ENCODE measurements at places on chromosomes 16 and 17.

DNA sequence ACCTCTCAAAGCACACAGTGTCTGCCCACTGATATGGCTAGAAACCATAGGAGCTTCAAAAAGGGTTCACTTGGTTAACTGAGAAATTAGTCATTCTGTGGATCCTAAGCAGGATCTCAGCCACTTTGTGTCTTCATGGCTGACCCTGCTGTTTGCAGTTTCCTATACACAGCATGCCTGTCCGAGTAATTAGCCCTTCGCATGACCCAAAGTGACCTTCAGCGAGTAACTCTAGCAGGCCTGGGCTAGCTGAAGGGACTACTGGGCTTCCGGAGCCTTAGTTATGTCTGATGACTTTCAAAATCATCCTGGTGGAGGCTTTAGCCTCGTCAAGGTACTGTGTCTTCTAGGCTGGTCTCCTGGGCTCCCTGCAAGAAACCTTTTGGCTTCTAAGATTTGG is 28.9 kb upstream of the FBXW10B start:
- DNase-seq, result no peak

DNA sequence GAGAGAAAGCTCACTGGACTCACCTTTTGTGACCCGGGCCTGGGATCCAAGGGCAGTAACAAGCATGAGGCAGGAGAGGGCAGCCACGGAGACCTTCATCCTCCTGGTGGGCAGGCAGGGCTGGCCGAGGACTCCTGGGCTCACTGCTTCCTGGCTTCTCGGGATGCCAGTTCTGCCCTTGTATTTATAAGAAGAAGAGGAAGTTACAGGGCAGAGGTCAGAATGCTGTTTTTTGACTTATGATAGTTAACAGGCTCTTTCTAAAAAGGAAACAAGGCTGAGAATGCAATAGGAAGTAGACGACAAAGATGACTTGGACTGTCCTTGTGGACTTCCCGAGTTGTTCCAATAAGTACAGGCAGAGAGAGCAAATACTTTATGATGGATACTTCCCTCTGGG is at the start of gene CCL23:
Gene CCL23 (minus strand): TSS at position 174 of the 400 bp plus-strand sequence. CDS start 75 bp downstream, at position 99.
- DNase-seq, result no peak

GRCh38 chr16:48361540-48362144 is 23.6 kb downstream of the SIAH1 start:
- no peak for DNase-seq

- peak; percentile 7 for DNase-seq
Observed at GRCh38 chr17:63222655-63223054, 223.5 kb downstream of the CYB561 start.

- no peak for DNase-seq
Observed at GRCh38 chr16:24841291-24841690, 4.5 kb upstream of the SLC5A11 start.

DNA sequence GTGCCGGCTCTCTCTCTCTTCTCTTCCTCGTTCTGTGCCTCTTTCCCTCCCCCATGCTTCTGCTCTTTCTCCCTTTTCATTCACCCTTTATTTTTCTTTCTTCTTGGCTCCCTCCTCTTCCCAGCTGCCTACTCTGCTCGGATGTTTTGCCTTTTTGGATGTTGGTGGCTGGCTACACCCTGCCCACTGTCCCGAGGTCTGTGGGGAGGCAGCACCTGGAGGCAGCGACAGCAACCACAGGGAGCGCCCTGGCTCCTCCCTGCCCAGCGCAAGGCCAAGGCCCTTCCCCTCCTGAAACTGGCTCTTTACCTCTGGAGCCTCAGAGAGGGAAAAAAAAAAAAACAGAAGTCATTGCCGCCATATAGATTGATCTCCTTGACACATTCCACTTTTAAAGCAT is 20.0 kb downstream of the CLUAP1 start:
- no peak for DNase-seq

GRCh38 chr17:75371339-75371738 is 34.1 kb downstream of the GRB2 start:
- no peak for DNase-seq

GRCh38 chr17:63337579-63337978 is 108.5 kb downstream of the CYB561 start:
- DNase-seq, result no peak

DNA sequence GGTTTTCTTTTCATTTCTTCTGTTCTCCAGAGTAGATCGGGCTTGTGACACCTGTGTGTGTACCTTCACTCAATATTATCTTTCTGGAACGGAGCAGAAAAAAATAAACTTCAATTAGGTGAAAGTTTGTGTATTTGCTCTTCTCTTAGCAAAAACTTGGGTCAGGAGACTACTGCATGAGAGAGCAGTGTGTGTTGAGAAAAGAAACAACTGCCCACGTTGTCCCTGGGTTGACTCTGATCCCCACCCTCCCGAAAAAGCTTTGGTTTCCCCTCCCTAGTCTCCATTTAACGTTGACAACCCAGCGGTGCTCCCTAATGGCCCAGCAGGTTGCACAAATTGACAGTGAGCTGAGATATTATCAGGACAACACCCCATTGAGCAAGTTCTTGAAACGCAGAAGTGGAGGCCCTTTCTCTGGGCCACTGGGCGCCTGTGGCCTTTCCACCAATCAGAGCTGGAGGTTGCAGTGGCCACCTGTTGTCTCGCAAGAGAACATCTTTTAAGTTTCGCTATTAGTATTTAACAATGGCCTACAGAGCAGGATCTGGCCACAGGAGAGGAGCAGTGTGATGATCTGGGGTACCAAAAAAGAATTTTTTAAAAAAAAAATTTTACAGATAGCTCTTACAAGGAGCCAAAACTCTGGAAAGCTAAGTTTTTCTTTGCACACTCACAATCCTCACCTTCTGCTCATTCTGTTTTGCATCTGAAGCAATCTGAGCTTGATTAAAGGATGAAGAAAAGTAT is 1.5 kb upstream of the TOX3 start:
- no peak for DNase-seq

GRCh38 chr17:27525836-27526603 is 69.8 kb downstream of the KSR1 start:
- no peak for DNase-seq

- no peak for DNase-seq
Observed at GRCh38 chr16:88806491-88807111, 3.0 kb downstream of the CDT1 start.

- DNase-seq, result no peak
Observed at GRCh38 chr16:87764600-87765472, 950 bp downstream of the KLHDC4 start.
